Muscle of back (tissue), 13 donors: ENCODE measurements at places on chromosomes 6 and 20.

- no peak for DNase-seq
These were observed 135.3 kb upstream of the NEDD9 start for GRCh38 chr6:11367638-11368199.

- no peak for DNase-seq
These were observed 12.0 kb upstream of the LTA start for GRCh38 chr6:31559958-31560696.

GRCh38 chr6:113015249-113015648 is 668.1 kb downstream of the RFPL4B start:
- peak; percentile 69 for DNase-seq

GRCh38 chr6:130752267-130752666 is 74.9 kb upstream of the SMLR1 start:
- no peak for DNase-seq

DNA sequence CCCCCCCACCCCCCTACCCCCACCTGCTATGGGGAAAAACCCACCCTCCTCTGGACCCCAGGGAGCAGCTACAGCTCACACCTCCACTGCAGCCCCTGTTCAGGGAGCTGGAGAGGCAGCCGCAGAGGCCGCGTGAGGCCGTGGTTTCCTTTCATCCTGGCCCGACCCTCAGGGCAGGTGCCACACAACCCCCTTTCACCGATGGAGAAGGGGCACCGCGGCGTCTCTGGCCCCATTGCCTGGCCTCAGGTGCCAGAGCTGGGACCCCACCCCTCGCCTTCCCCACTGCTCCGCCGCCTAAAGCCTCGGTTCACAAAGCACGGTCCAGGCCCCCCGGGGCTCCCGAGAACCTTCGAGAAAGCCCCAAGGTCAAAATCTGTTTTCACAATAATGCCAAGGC is 11.8 kb upstream of the KCNQ2 start:
- no peak for DNase-seq

GRCh38 chr6:131048459-131048858 is 14.6 kb downstream of the EPB41L2 start:
- DNase-seq = no peak

DNA sequence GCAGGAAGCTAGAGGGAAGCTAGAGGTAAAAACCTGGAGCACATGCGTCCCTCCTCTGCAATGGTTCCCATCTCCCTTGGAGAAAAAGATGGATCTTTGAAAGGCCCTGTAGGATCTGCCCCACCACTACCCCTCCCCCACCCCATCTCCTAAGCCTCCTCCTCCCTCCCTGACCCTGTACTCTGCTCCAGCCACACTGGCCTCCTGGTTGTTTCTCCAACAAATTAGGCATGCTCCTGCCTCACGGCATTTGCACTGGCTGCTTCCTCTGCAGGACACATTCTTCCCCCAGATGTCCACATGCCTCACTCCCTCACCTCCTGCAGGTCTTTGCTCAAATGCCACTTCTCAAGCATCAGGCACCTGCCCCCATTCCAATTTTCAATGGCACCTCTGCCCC is 45.5 kb downstream of the UBE2V1 start:
- DNase-seq = no peak

DNA sequence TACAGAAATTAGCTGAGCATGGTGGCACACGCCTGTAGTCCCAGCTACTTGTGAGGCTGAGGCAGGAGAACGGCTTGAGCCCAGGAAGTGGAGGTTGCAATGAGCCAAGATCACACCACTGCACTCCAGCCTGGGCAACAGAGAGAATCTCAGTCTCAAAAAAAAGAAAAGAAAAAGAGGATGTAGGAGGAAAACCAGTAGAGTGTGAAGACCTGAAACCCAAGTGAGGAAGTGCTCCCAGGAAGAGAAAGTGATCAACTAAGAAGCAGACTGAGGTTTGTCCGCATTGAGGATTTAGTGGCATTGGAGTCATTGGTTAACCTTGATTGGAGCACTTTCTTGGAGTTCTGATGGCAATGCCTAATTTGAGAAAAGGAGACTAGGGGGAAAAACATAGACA is 20.6 kb upstream of the TASP1 start:
- DNase-seq = no peak

- DNase-seq = no peak
These were observed 146.1 kb downstream of the TFAP2A start for GRCh38 chr6:10268611-10269310.

GRCh38 chr6:28943223-28943556 is 19.4 kb upstream of the TRIM27 start:
- no peak for DNase-seq

DNA sequence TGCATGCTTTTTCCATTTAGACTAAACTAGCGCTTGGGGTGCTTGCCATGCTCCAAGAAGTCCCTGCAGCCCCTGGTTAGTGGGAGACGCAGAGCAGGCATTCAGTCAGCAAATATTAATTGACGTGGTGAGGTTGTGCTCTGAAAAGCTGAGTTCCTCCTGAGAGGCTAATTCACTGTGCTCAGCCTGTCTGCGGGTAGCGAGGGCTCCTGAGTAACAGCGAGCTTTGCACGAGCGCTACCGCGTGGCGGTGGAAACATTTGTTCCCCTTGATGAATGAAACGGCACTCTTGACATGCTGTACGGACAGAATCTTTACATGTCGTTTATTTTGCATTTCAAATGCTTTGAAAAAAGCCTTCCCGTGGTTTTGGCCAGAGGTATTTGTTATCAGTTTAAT is 170.6 kb upstream of the AGPAT4 start:
- peak; percentile 44 for DNase-seq

DNA sequence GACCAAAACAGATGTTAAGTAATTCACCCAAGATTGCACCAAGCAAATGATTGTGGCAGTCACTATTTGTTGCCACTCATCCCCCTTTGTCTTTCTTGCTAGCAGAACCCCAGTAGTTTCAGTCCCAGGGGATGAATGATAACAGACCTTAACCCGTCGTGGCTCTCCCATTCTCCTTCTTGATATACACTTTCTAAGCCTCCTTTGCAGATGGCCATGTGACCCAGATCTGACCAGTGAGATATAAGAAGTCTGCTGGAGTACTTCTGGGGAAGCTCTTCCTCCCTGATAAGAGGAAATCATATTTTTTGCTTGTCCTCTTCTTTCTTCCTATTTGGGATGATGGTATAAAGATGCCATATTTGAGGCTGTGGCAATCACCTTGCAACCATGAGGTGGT is 9.6 kb upstream of the SH3BGRL2 start:
- no peak for DNase-seq

- DNase-seq = no peak
These were observed 85.9 kb downstream of the FBXO5 start for GRCh38 chr6:152896923-152897322.

- no peak for DNase-seq
These were observed 337.0 kb downstream of the RNGTT start for GRCh38 chr6:88626460-88626859.

- no peak for DNase-seq
These were observed 195.4 kb downstream of the ASCC3 start for GRCh38 chr6:100685747-100686146.

DNA sequence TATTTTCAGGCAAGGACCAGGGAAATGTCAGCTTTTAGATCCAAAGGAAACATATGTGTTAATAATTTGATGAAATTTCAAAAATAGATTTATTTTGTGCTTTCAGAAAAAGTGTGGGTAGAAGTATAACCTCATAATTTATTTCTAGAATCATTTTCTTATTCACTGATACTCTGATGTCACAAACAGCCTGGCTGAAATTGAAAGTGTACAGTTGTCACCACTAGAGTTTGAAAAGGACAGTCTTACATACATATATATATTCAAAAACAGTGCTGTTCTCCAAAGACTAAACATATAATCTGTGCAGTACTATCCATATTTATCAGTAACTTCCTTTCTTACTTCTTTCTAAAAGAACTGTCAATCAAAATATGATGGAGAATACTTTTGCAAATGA is 254.4 kb upstream of the KCNQ5 start:
- no peak for DNase-seq

DNA sequence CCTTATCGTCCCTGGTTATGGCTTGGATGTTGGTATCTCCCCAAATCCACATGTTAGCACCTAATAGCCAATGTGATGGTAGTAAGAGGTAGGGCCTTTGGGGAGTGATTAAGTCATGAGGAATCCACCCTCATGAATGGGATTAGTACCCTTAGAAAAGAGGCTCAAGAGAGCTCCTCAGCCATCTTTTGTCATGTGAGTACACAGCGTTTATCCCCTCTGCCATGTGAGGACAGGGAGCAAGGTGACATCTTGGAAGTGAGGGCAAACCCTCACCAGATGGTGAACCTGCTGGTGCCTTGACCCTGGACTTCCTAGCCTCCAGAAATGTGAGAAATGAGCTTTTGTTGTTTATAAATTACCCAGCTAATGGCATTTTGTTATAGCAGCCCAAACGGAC is 16.1 kb upstream of the SIRPB2 start:
- no peak for DNase-seq

GRCh38 chr20:50450881-50451752 is 59.1 kb upstream of the PTPN1 start:
- no peak for DNase-seq

- DNase-seq = peak; percentile 62
These were observed 54.8 kb downstream of the NFATC2 start for GRCh38 chr20:51487565-51488268.

- no peak for DNase-seq
These were observed 25.3 kb upstream of the TIAM2 start for GRCh38 chr6:154969796-154970195.

GRCh38 chr20:10982692-10983091 is 308.9 kb upstream of the JAG1 start:
- peak; percentile 57 for DNase-seq

- no peak for DNase-seq
These were observed 643 bp upstream of the SLC35D3 start for GRCh38 chr6:136921381-136921935.

DNA sequence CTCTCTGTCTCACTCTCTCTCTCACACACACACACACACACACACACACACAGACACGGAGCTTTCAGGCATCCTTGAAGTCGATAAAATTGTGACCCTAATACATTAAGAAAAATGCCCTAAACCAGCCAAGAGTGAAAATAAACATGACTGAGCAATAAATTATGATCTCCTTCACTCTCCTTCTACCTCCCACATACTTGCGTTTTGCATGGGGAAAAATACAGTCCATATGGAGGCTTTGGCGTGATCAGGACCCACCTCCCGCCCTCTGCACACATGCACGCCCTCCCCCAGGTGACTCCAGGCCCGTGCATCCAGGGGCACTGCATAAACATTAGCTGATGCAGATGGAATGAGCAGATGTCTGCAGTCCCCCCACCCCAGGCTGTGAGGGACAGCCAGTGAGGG is 114.2 kb upstream of the JARID2 start:
- no peak for DNase-seq

DNA sequence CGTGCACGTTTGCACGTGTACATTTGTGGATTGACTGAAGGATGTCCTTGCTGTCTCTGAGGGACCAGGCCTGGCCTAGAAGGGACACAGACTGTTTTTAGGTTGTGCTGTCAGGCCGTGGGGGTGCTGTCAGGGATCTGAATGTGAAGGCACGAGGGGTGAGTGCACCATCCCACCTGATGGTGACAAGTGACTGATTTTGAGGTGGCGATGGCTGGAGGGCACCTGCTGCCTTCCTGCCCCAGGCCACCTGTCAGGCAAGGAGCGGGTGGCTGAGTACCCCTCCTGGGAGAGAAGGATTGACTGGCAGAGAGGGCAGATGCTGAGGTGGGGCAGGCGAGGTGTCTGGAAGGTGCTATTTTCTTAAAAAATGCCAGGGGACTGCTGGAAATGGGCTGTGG is 1.2 kb downstream of the RAB44 start:
- DNase-seq = no peak

- DNase-seq = peak; percentile 16
These were observed 717.8 kb upstream of the HS3ST5 start for GRCh38 chr6:115060581-115060980.

DNA sequence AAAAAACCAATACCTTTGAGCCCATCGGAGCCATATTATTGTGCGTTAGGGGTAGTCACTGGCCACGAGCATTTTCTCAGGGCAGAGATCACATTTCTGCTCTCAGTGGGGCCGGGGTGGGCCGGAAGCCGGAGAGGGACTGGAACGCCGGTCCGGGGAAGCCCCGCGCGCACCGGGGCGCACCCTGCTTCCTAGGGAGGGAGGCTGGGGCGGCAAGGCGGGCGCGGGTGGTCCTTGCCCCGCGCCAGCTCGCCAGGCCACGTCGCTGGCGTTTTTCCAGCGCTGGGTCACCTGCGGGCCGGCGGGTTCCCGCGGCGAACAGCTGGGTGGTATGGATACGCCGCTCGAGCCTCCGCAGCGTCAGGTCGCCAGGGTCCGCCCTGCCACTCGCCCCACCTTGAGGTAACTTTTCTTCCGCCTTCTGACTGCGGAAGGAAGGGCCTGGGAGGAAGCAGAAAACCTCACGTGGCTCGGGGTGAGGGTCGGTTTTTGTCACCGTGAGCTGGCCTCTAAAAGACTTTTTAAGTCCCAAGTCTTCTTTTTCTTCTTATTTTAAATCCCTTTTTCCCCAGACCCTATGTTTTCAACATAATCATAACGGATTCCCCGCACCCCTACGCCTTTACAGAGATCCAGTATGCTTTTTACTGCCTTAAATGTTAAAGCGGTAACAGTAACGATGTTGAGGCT is 2.7 kb upstream of the EEF1A1 start:
- DNase-seq = peak; percentile 91

GRCh38 chr6:113182370-113183141 is 674.6 kb upstream of the MARCKS start:
- peak; percentile 80 for DNase-seq

GRCh38 chr6:105594821-105595220 is 191.9 kb upstream of the PREP start:
- DNase-seq = no peak

DNA sequence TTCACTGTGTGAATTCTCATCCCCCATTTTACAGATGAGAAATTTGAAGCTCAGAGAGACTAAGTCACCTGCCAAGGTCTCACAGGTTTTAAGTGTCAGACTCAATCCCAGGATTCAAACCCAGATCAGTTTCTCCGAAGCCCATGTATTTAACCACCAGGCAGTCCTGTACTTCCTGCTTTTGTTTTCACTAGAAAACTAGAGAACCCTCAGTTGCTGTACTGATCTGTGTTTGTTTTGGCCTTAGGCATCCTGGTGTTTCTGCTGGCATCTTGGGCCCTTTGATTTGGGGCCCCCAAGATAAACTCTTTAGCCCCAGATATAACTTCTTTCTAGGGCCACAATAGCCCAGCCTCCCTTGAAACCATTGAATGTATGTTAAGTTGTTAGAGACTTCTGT is 36.5 kb downstream of the PPP1R16B start:
- no peak for DNase-seq

DNA sequence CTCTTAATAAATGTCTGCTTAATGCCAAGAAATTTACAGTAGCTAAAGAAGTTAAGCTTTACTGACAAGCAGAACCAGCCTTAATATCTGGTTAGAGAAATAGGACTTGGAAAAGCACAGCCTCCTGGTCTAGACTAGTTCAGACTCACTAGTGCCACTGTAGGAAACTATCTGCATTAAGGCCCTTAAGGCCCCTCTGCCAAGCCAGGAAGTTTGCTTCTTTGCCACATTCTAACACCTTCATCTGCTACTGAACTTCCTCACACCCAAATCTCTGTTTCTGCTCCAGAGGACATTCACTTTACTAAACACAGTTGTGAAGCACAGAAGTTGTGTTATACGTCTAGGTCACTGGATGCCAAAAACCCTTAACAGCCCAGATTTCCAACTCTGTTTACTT is 302.8 kb downstream of the BTBD9 start:
- no peak for DNase-seq
